Bronchial smooth muscle cell (primary cell): ENCODE measurements at places on chromosomes 2 and 18. TPM values are rescaled to one million over a fixed set of nuclear protein-coding genes. Genes with fewer than 3 reads are reported as not detected.

The ANTXR1 gene
- 29.9 and 31.8 TPM in 2 replicates for total RNA-seq

The GALNT13 gene
- under 0.01 TPM in 1 of 2 replicates, not detected in the other for total RNA-seq

The ZC3H15 gene
- total RNA-seq: 62.4 and 63.8 TPM in 2 replicates

The RGPD4 gene
- total RNA-seq: not detected in 2 replicates

The DDX18 gene
- total RNA-seq: 26.4 and 30.6 TPM in 2 replicates

The ABCG5 gene
- total RNA-seq: not detected in 2 replicates

The SLC8A1 gene
- total RNA-seq: 35.1 and 82.7 TPM in 2 replicates

The EFR3B gene
- total RNA-seq: 0.26 and 0.47 TPM in 2 replicates

The UCN gene
- total RNA-seq: 0.16 and 0.26 TPM in 2 replicates

The KANSL1L gene
- 14.5 and 19.0 TPM in 2 replicates for total RNA-seq

The CTNNA2 gene
- not detected in 2 replicates for total RNA-seq

The STPG4 gene
- total RNA-seq: 0.16 TPM in 1 of 2 replicates, not detected in the other

The DSEL gene
- 35.7 and 74.9 TPM in 2 replicates for total RNA-seq

The KCNE4 gene
- total RNA-seq: 7.1 and 8.5 TPM in 2 replicates

The RBKS gene
- total RNA-seq: 2.7 and 3.9 TPM in 2 replicates

The ABCG8 gene
- not detected in 2 replicates for total RNA-seq

The SLC20A1 gene
- total RNA-seq: 22.1 and 53.0 TPM in 2 replicates
